Spinal cord (tissue), 10 donors: ENCODE measurements at places on chromosomes 2 and 18. TPM values are rescaled to one million over a fixed set of nuclear protein-coding genes. Genes with fewer than 3 reads are reported as not detected.

DNA sequence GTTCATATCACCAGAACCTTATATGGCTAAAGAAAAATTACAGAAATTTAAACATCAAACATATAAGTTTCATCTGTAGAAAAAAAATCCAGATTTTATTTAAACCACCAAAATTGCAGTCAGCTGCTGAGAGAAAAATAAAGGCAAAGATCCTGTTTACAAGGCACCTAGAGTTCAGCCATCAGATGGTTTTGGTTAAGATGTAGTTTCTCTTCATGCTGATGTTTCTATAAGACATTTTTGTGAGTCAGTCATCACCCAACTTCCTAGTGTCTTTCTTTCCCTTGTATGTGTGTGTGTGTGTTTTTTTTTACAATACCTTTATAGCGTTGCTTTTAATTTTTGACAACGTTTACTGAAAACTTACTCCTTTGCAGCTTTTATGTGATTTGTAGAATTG, 26.1 kb upstream of the MMADHC start:
- H3K36me3 ChIP-seq: no peaks in the 10 kb centered on the region
- H3K27me3 ChIP-seq: no peaks in the 10 kb centered on the region
- no peaks in the 10 kb centered on the region for H3K4me1 ChIP-seq
- no peak overlapping the region for H3K27ac ChIP-seq
- no peak for DNase-seq

DNA sequence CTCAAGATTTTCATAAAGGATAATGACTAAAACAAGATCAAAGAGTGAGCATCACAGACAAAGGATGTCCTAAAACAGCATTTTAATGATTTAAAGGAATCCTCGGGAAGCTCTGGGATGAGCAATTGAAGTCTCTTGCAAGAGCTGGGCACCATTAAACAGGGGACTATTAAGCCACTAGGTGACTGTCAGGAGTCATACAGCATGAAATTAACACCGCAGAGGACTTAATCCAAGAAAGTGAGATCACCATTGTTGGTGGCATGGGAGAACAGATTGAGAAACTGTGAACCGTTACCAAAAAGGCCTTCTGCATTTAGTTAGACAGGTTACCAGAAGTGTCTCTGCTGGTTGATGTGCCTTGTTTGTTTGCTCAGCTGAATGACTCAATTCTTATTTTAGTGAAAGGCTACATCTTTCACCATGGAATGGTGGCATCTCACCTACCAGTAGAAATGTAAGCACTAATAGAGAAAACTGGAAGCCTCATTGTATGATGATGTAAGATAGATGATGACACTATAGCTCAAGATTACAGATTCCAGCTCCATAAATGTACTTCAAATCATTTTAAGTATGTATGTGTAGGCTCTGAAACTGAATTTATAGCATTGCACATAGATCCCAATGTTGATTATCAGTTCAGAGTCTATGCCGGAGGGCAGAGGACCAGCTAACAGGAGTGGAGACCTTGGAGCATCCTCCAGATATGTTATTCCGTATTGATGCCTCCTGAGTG, 427.6 kb downstream of the SUCLG1 start:
- no peaks in the 10 kb centered on the region for H3K4me1 ChIP-seq
- H3K27me3 ChIP-seq: no peaks in the 10 kb centered on the region
- no peak for DNase-seq
- no peaks in the 10 kb centered on the region for H3K36me3 ChIP-seq
- H3K27ac ChIP-seq: no peak overlapping the region

The SLC30A3 gene
- total RNA-seq: 2.9 TPM

The LRP1B gene
- total RNA-seq: 70.2 TPM

GRCh38 chr2:186263673-186264250, 222.3 kb upstream of the ZC3H15 start:
- no peaks in the 10 kb centered on the region for H3K4me1 ChIP-seq
- H3K4me3 ChIP-seq: no peak overlapping the region
- no peak overlapping the region for H3K27ac ChIP-seq
- DNase-seq: no peak
- H3K27me3 ChIP-seq: no peaks in the 10 kb centered on the region

The ZC3H8 gene
- 18.1 TPM for total RNA-seq

The MAB21L4 gene
- 0.22 TPM for total RNA-seq

DNA sequence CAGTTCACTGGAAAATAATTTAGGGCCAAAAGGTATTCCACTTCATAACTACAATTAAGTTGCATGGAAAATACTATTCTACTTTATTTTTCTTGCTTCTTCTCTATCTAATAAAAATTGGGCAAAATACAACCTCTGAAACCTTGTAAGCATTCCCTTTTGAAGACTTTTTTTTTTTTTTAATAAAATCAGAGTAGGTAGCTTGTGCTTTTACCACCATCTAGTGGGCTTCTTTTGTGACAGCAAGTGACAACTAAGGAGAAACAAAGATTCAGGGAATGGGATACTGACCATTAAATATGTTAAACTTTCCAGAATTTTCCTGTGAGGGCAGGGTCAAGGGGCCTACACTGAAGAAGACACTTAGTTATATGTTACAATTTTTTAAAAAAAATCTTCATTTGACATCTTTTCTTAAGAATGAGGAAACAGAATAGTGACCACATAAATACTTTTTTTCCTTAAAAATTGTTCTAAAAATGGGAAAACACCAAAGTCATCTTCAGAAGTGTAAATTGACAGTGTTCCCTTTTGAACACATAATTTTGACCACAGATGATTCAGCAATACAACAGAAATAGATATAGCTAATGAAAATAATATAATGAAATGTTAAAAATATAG, 1183.2 kb upstream of the ACVR2A start:
- no peaks in the 10 kb centered on the region for H3K36me3 ChIP-seq
- no peak overlapping the region for H3K27ac ChIP-seq
- H3K27me3 ChIP-seq: no peaks in the 10 kb centered on the region
- peak; percentile 76 for DNase-seq
- no peaks in the 10 kb centered on the region for H3K4me1 ChIP-seq

GRCh38 chr2:13558368-13558767, 841.6 kb downstream of the TRIB2 start:
- no peaks in the 10 kb centered on the region for H3K36me3 ChIP-seq
- H3K27me3 ChIP-seq: no peaks in the 10 kb centered on the region
- no peaks in the 10 kb centered on the region for H3K4me1 ChIP-seq
- DNase-seq: no peak
- no peak overlapping the region for H3K4me3 ChIP-seq

The CNDP1 gene
- total RNA-seq: 0.61 TPM

- H3K4me3 ChIP-seq: no peak overlapping the region
- H3K27ac ChIP-seq: no peak overlapping the region
- H3K36me3 ChIP-seq: peaks cover 35% of the 10 kb centered on the region
These were observed 24.3 kb downstream of the PTMA start for GRCh38 chr2:231732604-231733003.

DNA sequence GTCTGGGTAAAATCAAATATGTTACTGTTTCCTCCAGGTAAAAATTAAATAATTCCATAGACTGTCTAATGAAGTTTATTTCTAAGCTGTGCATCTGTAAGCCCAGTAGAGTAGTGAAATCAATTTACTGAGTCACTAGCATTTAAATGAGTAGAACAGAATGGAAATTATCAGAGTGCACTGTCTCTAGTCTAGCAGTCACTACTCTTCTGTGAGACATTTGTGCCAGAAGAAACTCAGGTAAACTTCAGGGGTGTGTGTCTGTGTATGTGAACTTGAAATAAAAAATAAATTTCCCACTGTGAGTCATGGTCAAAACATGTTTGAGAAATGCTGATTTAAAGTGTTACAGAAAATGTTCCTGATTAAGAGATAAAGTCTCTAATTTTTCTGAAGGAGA, 146.4 kb downstream of the RIF1 start:
- no peak for DNase-seq
- no peak overlapping the region for H3K4me3 ChIP-seq
- no peaks in the 10 kb centered on the region for H3K36me3 ChIP-seq
- H3K4me1 ChIP-seq: no peaks in the 10 kb centered on the region
- H3K27ac ChIP-seq: no peak overlapping the region

GRCh38 chr2:20568501-20569463, 82.1 kb downstream of the HS1BP3 start:
- peaks cover 79% of the 10 kb centered on the region for H3K4me1 ChIP-seq
- H3K36me3 ChIP-seq: no peaks in the 10 kb centered on the region
- no peaks in the 10 kb centered on the region for H3K27me3 ChIP-seq
- peak overlapping the region; percentile 84 for H3K27ac ChIP-seq
- no peak for DNase-seq

The RIT2 gene
- total RNA-seq: 18.4 TPM

DNA sequence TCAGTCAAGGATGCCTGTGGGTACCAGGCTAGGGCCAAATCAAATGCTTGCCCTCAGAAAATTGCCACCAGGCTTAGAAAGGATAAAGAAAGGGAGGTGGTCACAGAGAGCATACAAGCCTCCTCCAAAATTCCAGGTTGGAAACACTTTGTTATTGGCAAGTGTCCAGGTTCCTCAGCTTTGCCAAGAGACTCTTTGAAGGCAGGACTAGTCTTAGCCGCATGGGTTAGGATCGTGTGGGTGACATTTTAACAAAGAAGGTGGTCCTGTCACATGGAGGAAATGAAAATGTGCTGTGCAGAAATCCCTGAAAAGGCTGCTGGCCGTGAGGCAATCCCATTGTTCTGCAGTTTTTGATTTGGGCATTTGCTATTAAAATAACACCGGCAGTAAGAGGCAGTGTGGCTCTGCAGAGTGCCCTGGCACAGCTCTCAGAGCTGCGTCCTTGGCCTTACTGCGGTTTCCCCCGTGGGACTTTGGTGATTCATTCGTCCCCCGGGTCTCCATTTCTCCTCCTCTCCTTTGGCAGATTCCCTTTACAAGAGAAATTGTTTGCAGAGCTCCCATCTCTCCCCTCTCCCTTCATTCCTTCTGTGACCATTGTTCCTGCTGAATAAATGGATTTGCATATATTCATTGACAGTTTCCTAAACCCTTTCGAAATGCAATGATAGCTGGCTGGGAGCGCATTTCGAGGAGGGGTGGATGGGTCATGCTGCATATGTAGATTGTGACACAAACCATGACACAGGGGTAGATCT, 187.3 kb downstream of the VAPA start:
- no peaks in the 10 kb centered on the region for H3K36me3 ChIP-seq
- no peak for DNase-seq
- peaks cover 12% of the 10 kb centered on the region for H3K4me1 ChIP-seq
- H3K27me3 ChIP-seq: no peaks in the 10 kb centered on the region
- no peak overlapping the region for H3K4me3 ChIP-seq

The CDH20 gene
- total RNA-seq: 24.9 TPM

The EPB41L5 gene
- total RNA-seq: 31.5 TPM

The MRO gene
- 11.5 TPM for total RNA-seq
